Endodermal cell (in vitro differentiated cells): ENCODE measurements at places on chromosomes 3 and 15. TPM values are rescaled to one million over a fixed set of nuclear protein-coding genes. Genes with fewer than 3 reads are reported as not detected.

Gene PLCH1
- 8.5 to 12.9 TPM (median 12.4 TPM) in 3 replicates for total RNA-seq

GRCh38 chr3:50015918-50016317 lies 72.8 kb upstream of the RBM5 start:
- no peaks in the 10 kb centered on the region for H3K27me3 ChIP-seq
- no peak for DNase-seq
- no peak overlapping the region for H3K4me3 ChIP-seq
- H3K27ac ChIP-seq = no peak overlapping the region

Gene PSTPIP1
- total RNA-seq = 0.29 and 0.75 TPM in 2 replicates

Gene KLHL6
- 0.36 and 0.40 TPM in 2 replicates for total RNA-seq

- H3K27me3 ChIP-seq = no peaks in the 10 kb centered on the region
- H3K27ac ChIP-seq = no peak overlapping the region
- no peaks in the 10 kb centered on the region for H3K4me1 ChIP-seq
- no peak for DNase-seq
- H3K36me3 ChIP-seq = no peaks in the 10 kb centered on the region
Observed at GRCh38 chr3:98029083-98029482, 6.0 kb downstream of the GABRR3 start.

Gene ARL14
- not detected in 3 replicates for total RNA-seq

DNA sequence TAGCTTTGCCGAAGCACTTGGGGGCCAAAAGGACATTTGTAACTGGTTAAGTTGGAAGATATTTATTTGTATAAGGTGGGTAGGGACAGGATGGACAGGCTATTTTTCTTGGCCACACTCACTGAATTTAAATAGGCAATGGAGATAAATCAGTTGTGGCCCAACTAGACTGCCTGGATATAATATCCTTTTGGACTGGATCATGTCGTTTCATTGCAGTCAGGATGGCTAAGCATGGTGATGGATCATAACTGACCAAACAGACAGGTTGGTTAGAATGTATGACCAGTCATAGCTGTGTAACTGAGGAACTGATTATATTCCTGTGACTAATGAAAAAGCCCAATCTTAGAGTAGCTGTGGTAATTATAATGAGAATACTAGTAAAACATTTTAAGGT lies 284.0 kb downstream of the LPP start:
- H3K36me3 ChIP-seq = peaks cover 21% of the 10 kb centered on the region
- no peaks in the 10 kb centered on the region for H3K27me3 ChIP-seq
- no peak for DNase-seq
- no peak overlapping the region for H3K27ac ChIP-seq
- H3K4me3 ChIP-seq = no peak overlapping the region
- H3K4me1 ChIP-seq = no peaks in the 10 kb centered on the region

GRCh38 chr3:134054881-134055280 lies 25.2 kb upstream of the SLCO2A1 start:
- no peak overlapping the region for H3K27ac ChIP-seq
- no peaks in the 10 kb centered on the region for H3K27me3 ChIP-seq
- H3K4me1 ChIP-seq = peaks cover 2% of the 10 kb centered on the region
- no peak overlapping the region for H3K4me3 ChIP-seq

GRCh38 chr3:51408813-51409212 lies 17.7 kb downstream of the RBM15B start:
- H3K27me3 ChIP-seq = no peaks in the 10 kb centered on the region
- peaks cover 46% of the 10 kb centered on the region for H3K36me3 ChIP-seq
- no peak for DNase-seq
- H3K27ac ChIP-seq = no peak overlapping the region
- H3K4me3 ChIP-seq = no peak overlapping the region

GRCh38 chr15:65841121-65841930 lies 28.0 kb upstream of the RAB11A start:
- peak; percentile 45 for DNase-seq
- H3K4me1 ChIP-seq = no peaks in the 10 kb centered on the region
- no peak overlapping the region for H3K4me3 ChIP-seq
- no peaks in the 10 kb centered on the region for H3K27me3 ChIP-seq
- peak overlapping the region; percentile 17 for H3K27ac ChIP-seq
- H3K36me3 ChIP-seq = no peaks in the 10 kb centered on the region

DNA sequence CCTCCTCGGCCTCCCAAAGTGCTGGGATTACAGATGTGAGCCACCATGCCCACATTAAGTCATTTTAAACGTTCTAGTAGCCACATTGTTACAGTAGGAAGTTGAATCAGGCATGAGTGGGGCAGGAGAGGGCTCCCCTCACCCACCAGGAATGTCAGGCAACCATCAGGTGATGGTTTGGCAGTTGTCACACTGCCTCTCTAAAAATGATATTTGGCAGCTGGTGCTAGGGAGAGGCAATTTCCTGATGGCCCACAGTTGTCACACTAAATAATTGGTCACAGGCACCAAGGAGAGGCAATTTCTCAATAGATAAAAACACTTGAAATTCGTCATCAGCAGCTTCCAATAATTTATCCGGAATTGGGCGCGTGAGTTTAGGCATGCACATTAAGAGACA lies 79.2 kb upstream of the ABHD2 start:
- H3K4me1 ChIP-seq = no peaks in the 10 kb centered on the region
- H3K27me3 ChIP-seq = peaks cover 8% of the 10 kb centered on the region
- no peak for DNase-seq
- H3K27ac ChIP-seq = no peak overlapping the region

Gene BUB1B
- 58.6 and 74.0 TPM in 2 replicates for total RNA-seq
